Stomach (tissue), 19 donors: ENCODE measurements at places on chromosomes 2 and 18. TPM values are rescaled to one million over a fixed set of nuclear protein-coding genes. Genes with fewer than 3 reads are reported as not detected.

Gene ANKRD62
- not detected for total RNA-seq

Gene BOD1L2
- not detected for total RNA-seq

Gene ITPRIPL1
- total RNA-seq: 0.29 TPM

Gene DCDC2C
- total RNA-seq: not detected

Gene PSMA8
- total RNA-seq: not detected

Gene RTKN
- total RNA-seq: 111 TPM

Gene OLA1
- total RNA-seq: 43.6 TPM

Gene REG3A
- total RNA-seq: not detected

Gene NXPH2
- not detected for total RNA-seq

Gene WNT10A
- total RNA-seq: not detected

Gene PPP1R1C
- not detected for total RNA-seq

Gene RAX
- not detected for total RNA-seq

Gene MYO5B
- 224 TPM for total RNA-seq

Gene UPP2
- not detected for total RNA-seq

Gene TUBA3E
- total RNA-seq: not detected
